RPMI7951 (cell line): ENCODE measurements at places on chromosomes 3 and 15. TPM values are rescaled to one million over a fixed set of nuclear protein-coding genes. Genes with fewer than 3 reads are reported as not detected.
A peak's percentile ranks its signal among the peaks of the same experiment; 100 is the strongest.

RETNLB gene
- not detected in 2 replicates for total RNA-seq

AGBL1 gene
- total RNA-seq: not detected in 2 replicates

BNC1 gene
- 6.6 and 8.8 TPM in 2 replicates for total RNA-seq

CTXN2 gene
- total RNA-seq: not detected in 2 replicates

CHRNA7 gene
- total RNA-seq: not detected in 2 replicates

IL17RC gene
- total RNA-seq: 23.2 and 25.8 TPM in 2 replicates

PTX3 gene
- total RNA-seq: 12.7 and 13.5 TPM in 2 replicates

- DNase-seq: no peak
Measured at GRCh38 chr15:54998661-54999060, 198.1 kb downstream of the RSL24D1 start.

DNA sequence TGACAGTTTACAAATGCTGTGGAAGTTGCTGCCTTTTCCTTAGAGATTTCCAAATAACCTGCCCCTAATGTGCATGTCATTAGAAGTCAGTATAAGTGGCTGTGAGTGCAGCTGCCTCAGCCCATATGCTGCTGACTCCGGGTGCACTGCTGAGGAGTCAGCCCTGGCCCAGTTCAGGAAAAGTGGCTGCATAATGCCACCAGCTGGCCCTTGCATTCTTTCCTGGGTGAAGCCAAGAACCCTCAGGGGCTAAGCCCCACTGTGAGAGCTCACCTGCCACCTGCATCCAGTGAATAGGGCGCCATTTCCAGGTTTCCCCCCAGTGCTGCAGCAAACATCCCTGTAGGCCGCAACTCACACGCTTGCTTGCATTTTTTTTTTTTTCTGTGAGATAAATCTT lies 139.9 kb downstream of the TJP1 start:
- DNase-seq: no peak

DNA sequence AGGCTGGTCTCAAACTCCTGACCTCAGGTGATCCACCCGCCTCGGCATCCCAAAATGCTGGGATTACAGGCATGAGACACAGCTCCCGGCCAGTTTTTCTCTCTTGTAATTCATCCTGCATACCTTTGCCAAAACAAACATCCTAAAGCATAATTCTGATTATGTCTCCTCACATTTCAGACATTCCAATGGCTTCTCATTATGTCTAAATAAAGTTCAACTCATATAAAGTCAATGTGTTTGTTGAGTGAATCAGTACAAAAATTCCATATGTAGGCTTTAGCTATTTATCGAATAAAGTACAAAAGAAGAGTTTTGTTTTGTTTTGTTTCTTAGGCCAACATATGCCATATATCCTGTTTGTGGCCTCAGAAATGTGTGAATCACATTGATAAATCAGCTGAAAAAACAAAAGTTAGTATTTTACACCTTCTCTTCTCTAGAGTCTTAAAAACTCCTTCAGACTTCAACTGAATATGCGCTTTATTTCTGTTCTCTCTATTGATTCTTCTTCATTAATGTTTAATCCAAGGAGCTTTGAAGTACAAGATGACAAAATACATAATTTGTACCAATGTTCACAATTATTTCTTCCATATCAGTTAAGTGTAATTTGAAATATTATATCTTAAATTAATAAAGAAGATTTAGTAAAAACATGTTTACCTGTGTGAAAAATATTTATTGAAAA lies 165.8 kb downstream of the MECOM start:
- no peak for DNase-seq

DNA sequence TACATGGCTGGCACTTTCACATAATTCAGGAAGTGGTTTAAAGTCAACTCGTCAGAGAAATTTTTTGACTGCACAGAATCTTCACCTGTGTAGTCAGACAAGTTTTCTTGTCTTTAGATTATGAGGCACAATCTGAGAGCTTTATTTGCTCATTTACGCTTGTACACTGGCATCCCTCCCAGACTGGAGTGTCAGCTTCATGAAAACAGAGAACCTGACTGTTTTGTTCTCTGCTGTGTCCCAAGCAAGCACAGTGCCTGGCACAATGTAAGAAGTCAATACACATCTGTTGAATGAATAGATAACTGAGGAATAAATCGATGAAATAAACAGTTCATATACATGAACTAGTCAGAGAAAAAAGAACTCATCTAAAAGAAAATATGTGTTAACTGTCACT lies 846.1 kb upstream of the CFAP20DC start:
- no peak for DNase-seq

- DNase-seq: peak; percentile 69
Measured at GRCh38 chr3:188041193-188041592, 112.8 kb upstream of the LPP start.

DNA sequence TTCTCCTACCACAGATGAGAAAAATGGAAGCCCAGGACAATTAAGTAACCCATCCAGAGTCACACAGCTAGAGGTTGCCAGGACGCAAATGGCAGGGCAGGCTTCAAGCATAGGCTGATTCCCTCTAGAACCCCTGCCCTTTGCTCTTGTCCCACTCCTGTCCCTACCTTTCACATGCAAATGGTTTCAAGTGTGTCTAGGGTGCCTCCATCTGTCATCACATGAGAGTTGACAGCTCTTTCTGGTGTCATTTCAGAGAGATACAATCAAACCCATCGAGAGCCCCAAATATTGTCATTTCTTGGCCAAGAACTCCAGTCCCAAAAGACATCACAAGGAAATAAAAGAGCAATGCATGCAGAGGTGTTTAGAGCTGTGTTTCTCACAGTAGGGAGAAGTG lies 23.7 kb downstream of the CCDC12 start:
- DNase-seq: no peak

GRCh38 chr15:91887921-91888373 lies 34.4 kb downstream of the SLCO3A1 start:
- no peak for DNase-seq

DNA sequence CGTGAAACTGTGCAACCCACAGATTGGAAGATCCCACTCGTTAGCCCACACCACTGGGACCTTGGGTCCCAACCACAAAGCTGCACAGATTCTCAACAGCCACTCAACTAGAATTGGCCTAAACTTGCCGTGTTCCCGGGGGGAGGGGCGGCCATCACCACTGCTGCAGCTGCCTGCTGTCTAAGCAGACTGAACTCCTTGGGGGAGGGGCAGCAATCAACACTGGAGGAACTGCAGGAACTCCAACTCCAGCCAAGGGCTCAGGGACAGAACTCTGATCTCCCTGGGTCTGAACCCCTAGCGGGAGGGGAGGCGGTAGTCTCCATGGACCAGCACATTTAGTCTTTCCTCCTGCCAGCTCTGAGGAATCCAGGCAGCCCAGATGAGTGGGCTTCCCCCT lies 205.9 kb downstream of the RSL24D1 start:
- DNase-seq: no peak

DNA sequence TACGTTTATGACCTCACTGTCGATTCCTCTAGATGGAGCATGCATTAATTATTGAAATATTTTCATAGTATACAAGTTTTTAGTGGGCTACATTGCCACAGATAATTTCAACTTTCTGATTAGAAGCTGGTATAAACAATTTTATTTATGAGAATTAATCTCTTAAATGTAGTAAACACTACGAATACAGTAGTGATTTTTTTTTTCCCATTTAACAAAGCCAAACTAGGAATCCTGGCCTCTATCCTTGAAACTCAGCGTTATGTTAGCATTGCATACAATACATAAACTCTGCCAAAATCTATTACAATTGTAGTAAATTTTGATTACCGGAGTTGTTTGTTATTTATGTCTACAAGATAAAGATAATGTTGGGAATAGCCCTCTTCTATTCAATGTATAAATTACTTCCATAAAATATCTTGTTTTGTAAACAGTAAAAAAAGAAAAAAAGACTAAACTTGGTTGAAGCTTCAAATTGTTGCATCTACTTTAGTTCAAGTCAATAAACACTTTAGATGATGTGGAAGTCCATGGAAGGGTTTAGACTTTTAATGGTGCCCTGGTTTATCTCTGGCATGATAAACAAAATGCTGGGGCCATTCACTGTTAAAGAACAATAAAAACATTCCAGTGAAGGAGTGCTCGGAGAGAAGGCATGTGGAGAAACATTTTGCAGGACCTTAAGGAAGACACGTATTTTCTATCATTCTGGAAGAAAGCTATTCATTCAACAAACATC lies 77.3 kb upstream of the NR2F2 start:
- DNase-seq: no peak

DNA sequence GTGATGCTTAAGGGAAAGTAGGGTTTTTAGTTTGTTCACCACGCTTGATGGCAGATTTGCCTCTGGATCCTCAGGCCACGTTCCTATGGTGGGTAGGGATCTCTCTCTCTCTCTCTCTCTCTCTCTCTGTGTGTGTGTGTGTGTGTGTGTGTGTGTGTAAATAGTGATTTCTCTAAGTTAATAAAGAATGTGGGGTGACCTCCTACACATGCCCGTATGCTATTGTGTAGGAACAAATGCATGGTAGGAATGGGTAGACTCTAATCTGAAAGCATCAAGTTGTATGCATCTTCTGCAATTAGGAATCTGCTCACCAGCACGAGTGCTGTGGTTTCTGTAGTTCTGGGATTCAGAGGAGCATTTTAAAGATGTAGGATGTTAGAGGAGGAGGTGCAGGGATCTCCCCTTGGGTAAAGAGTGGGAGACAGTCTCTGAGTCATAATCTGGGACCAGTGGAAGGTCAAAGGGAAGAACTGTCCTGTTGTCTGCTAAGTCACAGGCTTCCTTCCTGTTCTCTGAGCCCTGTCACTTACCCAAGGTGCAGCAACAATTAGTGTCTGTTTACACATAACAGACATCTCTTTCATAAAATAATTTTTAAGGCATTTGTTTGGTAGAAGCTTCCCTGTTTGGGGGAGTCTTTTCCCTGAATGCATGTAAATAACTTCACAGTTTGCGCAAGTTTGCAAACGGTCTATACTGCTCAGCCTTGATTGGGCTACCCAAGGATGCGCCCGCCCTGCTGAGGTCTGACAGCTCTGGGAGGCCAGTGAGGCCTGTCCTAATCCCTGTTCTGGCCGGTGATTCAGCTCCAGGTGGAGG lies 139.8 kb downstream of the IGF1R start:
- peak; percentile 67 for DNase-seq

GRCh38 chr3:53744351-53744750 lies 101.9 kb downstream of the CHDH start:
- no peak for DNase-seq

DNA sequence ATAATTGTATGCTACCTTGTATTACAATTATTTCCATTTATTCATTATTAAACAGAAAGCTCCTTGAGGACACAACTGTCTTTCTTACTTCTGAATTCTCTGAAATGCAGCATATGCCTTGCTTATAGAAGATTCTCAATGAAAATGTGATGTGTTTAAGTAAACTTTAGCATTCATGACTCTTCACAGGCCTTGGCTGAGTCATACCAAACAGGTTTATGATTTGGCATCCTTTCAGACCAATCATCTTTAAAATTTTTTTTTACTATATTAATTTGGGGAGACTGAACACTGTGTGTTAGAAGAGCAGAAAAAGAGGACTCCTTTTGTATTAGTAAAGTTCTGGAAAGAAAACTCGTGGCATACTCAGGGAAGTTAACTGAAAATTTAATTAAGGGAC lies 6.4 kb upstream of the GALK2 start:
- no peak for DNase-seq

- no peak for DNase-seq
Measured at GRCh38 chr3:195184716-195185421, 86.1 kb downstream of the XXYLT1 start.

DNA sequence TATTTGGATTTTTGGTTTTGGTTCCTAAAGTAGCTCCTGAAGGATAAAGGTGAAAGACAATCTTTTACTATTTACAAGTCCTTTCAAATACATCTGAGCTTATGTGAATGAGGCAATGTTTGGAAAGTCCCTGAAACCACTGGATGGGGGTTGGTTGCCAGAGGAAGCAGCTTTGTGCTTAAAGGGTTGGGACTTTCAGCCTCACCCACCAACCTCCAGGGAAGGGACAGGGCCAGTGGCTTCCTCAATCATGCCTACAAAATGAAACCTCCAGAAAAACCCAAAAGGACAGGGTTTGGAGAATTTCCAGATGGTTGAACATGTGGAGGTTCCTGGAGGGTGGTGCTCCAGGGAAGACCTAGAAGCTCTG lies 20.9 kb upstream of the ABHD17C start:
- no peak for DNase-seq

DNA sequence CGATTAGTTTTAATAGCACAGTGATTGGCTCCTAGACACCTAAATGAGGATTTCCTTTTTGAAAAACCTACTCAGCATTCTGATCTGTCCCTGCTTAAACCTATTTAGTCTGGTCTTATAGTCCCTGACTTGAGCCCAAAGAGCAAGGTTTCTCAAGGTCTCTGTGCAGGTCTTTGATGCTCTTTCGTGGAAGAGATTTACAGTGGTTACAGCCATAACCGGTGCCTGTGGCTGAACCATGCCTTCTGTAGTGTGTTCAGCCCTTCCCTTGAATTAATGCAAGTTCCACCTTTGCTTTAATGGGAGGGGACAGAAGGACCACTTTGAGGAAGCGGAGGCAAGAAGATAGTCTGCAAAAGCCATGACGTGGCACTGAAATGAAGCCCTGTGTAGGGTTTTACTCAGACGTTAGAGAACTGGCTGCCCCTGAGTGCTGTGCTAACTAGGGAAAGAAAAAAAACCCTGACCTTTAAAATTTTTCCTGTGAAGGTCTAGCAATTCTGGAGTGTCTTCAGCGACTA lies 43.0 kb downstream of the ZBTB38 start:
- DNase-seq: no peak

DNA sequence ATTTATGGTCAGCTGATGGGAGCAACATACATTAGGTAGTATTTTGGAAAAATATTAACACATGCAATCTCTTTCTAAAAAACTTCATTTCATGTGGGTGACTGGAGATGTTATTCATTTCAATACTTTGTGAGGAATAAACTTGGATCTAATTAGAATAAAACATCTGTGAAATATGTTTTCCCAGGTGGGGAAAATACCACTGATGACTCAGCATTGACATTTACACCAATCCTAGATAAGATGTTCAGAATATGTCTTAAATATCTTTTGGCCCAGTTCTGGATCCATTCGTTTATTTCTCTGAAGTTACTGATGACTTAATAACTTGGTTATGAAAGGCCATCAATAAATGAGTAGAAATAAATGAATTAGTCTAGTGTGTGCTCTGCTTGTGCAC lies 247.6 kb downstream of the CHST2 start:
- no peak for DNase-seq

DNA sequence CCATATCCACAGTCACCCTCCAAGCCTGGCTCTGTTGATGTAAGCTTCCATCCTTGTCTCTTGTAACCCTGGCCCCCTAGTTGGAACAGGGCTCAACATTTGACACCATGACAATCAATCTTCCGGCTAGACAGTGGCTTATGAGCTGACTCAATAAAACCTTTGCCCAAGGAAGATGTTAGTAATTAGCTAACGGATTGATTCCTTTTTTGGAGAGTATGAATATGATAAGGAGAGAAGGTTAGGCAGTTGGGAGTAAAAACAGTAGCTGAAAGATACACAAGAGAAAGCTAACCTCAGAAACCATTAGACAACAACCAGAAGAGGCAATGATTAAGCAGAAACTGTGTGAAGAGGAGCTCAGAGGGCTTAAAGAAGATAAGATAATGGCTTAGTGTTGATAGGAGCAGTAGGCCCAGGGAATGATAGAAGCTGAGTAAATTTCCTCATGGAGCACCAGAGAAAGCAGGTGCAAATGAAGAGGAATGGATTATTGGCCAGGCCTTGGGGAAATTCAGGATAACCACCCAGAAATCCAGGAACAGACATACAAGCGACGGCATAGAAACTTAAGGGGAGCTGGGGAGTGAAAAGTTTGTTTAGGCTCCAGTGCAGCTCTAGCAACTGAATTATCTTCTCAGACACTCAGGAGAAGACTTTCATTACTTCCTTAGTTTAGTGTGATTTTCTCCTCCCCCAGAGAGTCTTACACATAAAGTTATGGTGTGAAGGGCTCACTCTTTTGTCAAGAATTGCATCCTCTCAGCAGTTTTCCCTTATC lies 7.8 kb upstream of the RFX7 start:
- no peak for DNase-seq

- DNase-seq: peak; percentile 46
Measured at GRCh38 chr3:114319453-114319852, 25.6 kb downstream of the TIGIT start.
